HepG2 (cell line): ENCODE measurements at places on chromosomes 11 and 22. TPM values are rescaled to one million over a fixed set of nuclear protein-coding genes. Genes with fewer than 3 reads are reported as not detected.

DNA sequence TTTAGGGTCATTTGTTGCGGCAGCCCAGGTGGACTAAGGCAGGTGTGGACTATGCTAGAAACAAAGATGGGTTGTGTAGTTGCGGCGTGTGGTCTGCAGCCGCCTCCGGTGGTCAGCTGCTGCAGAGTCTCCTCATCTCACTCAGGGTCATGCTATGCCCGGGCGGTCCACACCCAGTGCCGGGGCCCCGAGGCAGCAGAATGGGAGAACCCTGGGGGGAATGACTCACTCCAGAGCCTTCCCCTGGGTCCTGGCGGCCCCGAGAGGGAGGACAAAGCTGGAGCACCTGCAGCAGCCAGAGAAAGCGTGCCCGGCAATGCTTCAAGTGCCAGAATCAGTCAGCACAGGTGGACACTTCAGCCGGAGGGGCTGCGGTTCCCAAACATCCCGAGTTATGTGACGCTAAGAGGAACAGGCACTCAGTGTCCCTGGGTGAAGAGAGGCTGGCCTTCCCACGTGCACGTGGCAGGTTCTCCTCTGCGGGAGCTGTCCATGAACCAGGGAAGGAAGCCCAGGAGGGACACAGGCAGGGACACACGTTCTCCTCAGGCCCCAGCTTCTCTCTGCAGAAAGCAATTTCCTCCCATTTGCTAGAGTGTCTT is 289.6 kb upstream of the B3GAT1 start:
- no peaks in the 10 kb centered on the region for H3K4me1 ChIP-seq
- no peak overlapping the region for H3K27ac ChIP-seq
- H3K27me3 ChIP-seq: 0 out of 3 replicates have a peak, but pooled peaks cover 8% of the 10 kb centered on the region
- DNase-seq: no peak
- H3K36me3 ChIP-seq: no peaks in the 10 kb centered on the region
- no peak overlapping the region for H3K4me3 ChIP-seq

DNA sequence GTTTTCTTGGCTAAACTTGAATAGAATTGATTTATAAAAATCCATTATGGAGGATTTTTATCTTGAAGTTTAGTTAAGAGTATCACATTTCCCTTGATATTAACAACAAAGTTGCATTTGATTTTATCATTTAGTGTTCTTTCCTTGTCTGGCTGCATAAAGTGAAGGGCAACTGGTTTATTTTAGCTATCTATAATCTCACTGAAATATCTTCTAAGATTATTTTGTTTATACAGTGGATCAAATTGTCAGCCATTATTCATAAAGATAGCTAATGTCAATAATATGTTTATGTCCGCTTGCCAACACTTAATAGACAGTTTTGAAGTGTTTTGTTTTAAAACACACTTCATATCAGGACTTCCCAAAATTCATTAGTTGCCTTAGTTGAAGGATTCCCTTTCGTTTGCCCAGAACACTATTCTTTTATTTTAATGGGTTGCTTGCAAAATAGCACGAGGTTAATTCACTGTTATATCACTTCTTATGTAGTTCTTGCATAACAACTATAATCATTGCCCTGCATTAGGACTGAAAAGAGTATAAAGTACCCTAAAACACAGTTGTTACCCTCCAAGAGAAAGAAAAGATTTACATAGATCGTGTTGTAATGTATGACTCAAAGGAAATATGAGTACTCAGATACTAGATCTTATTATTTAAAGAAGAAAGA is 73.0 kb downstream of the MSANTD4 start:
- H3K27ac ChIP-seq: no peak overlapping the region
- no peaks in the 10 kb centered on the region for H3K27me3 ChIP-seq
- no peaks in the 10 kb centered on the region for H3K4me1 ChIP-seq
- no peak for DNase-seq

DNA sequence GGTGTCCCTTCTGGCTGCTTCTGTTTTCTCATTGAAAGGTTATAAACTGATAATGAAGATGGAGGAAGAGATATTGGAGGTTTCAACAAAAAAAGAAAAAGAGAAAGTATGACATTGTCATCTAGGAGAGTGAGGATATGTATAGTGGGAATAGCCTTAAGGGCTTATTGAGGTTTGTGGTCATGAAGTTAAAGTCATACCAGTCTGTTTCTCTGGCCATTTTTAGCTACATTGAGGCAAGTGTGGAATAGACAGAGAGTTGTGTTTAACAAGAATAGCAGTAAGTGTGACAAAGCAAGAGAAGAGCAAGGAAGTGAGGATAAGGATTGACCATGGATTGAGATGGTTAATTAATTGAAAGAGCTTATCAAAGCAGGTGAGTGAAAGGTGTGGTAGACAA is 110.4 kb downstream of the ELP4 start:
- no peaks in the 10 kb centered on the region for H3K36me3 ChIP-seq
- DNase-seq: no peak
- H3K27me3 ChIP-seq: no peaks in the 10 kb centered on the region
- no peak overlapping the region for H3K4me3 ChIP-seq
- no peak overlapping the region for H3K27ac ChIP-seq
- H3K4me1 ChIP-seq: no peaks in the 10 kb centered on the region

GRCh38 chr11:128473636-128474035 is 113.7 kb downstream of the ETS1 start:
- H3K4me3 ChIP-seq: no peak overlapping the region
- no peak for DNase-seq
- H3K27ac ChIP-seq: no peak overlapping the region
- H3K36me3 ChIP-seq: no peaks in the 10 kb centered on the region
- H3K27me3 ChIP-seq: no peaks in the 10 kb centered on the region

LGALS12 gene
- total RNA-seq: not detected in 2 replicates

DNA sequence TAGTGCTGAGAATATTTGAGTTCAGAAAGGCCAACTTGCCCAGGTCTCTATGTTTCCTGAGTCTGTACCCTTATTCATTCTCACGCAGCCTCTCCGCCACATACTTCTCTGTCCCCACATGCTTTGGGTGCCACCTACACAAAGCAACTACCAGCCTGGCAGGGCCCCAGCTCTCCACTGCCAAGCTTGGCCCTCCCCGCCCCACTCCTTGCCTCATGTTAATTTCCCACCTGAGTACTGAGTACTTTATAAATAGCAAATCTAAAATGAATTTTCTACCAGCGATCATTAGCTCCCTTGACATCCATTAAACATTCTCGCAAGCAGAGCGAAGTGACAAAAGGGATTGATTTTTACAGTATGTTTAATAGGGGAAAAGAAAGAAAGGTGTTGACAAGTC is 20.8 kb downstream of the NTM start:
- no peaks in the 10 kb centered on the region for H3K36me3 ChIP-seq
- H3K27me3 ChIP-seq: peaks cover 17% of the 10 kb centered on the region; the same call in 1 of the 3 replicates
- H3K4me3 ChIP-seq: no peak overlapping the region
- no peaks in the 10 kb centered on the region for H3K4me1 ChIP-seq
- DNase-seq: no peak
- no peak overlapping the region for H3K27ac ChIP-seq

TTC38 gene
- total RNA-seq: 105 and 106 TPM in 2 replicates

PNPLA5 gene
- total RNA-seq: not detected in 2 replicates

LDLRAD3 gene
- 0.34 and 0.60 TPM in 2 replicates for total RNA-seq

DNA sequence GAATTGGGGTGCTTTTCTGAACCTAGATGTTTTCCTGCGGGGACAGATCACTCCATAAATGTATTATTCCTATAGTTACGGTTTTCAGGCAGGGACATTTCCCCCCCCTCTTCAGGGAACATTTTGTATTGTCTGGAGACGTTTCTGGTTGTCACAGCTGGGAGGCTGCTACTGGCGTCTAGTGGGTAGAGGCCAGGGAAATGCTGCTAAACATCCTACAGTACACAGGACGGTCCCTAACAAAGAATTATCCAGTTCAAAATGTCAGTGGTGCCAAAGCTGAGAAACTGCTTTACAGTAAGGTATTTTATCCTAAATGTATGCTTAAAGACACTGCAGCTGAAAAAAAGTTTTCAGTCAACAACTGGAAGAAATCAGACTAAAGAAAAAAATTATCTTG is 19.4 kb downstream of the PIWIL4 start:
- H3K4me1 ChIP-seq: no peaks in the 10 kb centered on the region
- no peak overlapping the region for H3K27ac ChIP-seq
- no peak overlapping the region for H3K4me3 ChIP-seq
- H3K36me3 ChIP-seq: no peaks in the 10 kb centered on the region
- no peak for DNase-seq
- no peaks in the 10 kb centered on the region; the same call in 1 of the 2 replicates for H3K27me3 ChIP-seq

DNA sequence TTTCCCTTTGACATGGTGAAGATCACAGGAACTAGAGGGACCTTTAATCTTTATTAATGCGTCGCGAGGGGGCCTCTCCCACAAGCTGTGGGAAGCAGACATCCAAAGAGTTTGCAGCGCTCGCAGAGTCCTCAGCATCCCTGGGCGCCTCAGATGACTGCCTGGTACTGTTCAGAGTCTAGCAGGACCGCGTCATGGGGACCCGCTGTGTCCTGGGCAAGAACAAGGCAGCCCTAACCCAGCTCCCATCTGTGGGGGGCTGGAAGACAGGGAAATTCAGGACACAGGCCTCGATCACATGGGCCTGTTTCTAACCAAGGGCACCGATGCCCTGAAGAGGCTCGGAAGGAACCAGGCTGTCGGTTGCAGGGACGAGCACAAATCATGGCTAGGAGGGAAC is 40.0 kb downstream of the CACNG2 start:
- H3K4me3 ChIP-seq: no peak overlapping the region
- DNase-seq: no peak
- no peaks in the 10 kb centered on the region; the same call in 1 of the 2 replicates for H3K27me3 ChIP-seq
- peaks cover 30% of the 10 kb centered on the region for H3K4me1 ChIP-seq

IFITM10 gene
- 0.09 TPM in 1 of 2 replicates, not detected in the other for total RNA-seq

- peaks cover 18% of the 10 kb centered on the region for H3K4me1 ChIP-seq
- H3K27me3 ChIP-seq: no peaks in the 10 kb centered on the region
- no peak overlapping the region for H3K4me3 ChIP-seq
- DNase-seq: no peak
- H3K27ac ChIP-seq: no peak overlapping the region
- no peaks in the 10 kb centered on the region for H3K36me3 ChIP-seq
These were observed 141.3 kb downstream of the NAV2 start for GRCh38 chr11:19853920-19854319.

DNA sequence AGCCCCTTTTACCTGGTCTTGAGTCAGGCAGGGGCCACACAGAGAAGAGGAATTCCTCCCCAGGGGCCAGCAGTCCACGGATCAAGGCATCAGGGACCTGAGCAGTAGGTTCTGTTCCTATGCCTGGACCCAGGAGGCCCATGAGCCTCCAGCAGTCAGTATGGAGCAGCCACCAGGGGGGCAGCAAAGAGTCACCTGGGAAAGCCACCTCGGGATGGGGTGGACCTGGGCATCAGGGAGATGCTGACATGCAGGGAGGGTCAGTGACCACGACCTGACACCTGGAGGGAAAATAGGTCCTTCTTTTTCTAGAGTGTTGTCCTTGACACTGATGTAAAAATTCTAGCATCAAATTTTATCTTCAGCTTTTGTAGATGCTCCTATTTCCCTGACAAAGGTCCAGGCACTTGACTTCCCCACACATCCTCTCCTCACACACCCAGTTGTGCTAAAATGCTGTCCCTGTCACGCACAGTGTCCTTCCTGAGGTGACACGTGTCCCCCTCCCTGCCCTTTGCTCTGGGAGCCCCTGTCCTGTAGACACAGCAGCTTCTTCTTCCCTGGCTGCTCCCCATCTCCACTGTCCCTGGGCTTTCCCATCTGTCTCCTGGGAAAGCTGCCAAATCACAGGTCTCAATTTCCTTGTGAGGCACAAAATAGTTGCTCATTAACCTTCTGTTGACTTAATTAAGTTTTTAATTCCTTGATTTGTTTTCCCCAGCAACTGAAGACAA is 70.0 kb upstream of the IGLL5 start:
- no peak overlapping the region for H3K4me3 ChIP-seq
- no peak overlapping the region for H3K27ac ChIP-seq
- DNase-seq: no peak
- peaks cover 38% of the 10 kb centered on the region; the same call in 2 of the 3 replicates for H3K27me3 ChIP-seq
- H3K4me1 ChIP-seq: no peaks in the 10 kb centered on the region

GRCh38 chr22:48173061-48173772 is 1410.8 kb downstream of the TBC1D22A start:
- no peaks in the 10 kb centered on the region for H3K36me3 ChIP-seq
- DNase-seq: no peak
- no peak overlapping the region for H3K4me3 ChIP-seq
- H3K27me3 ChIP-seq: peaks cover under 1% of the 10 kb centered on the region; the same call in 1 of the 2 replicates
- H3K27ac ChIP-seq: no peak overlapping the region

GRCh38 chr11:30698425-30698824 is 112.3 kb upstream of the MPPED2 start:
- H3K4me3 ChIP-seq: no peak overlapping the region
- H3K36me3 ChIP-seq: no peaks in the 10 kb centered on the region
- no peaks in the 10 kb centered on the region for H3K27me3 ChIP-seq
- no peak overlapping the region for H3K27ac ChIP-seq
- no peak for DNase-seq

DNA sequence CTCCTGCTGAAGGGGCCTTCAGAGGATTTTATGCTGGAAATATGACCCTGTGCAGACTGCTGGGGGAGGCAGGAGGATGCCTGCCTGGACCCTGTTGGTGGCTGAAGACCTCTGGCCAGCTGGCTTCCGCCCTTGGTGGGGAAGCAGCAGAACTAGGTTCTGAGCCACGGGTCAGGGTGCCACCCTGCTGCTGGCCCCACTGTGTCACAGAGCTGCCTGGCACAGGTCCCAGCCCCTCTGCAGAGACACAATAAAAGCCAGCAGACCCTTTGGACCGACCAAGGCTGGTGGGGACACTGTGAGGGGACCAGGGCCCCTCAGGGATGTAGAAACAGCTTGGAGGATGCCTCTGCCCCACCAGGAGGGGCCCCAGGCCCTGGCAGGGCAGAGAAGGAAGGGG is 6.9 kb upstream of the SREBF2 start:
- H3K4me1 ChIP-seq: peaks cover 10% of the 10 kb centered on the region; the same call in 1 of the 2 replicates
- no peaks in the 10 kb centered on the region for H3K27me3 ChIP-seq
- no peak for DNase-seq
- 0 out of 2 replicates have a peak, but pooled peaks cover 1% of the 10 kb centered on the region for H3K36me3 ChIP-seq
- no peak overlapping the region for H3K4me3 ChIP-seq

KCNE3 gene
- 0.33 and 0.41 TPM in 2 replicates for total RNA-seq

DNA sequence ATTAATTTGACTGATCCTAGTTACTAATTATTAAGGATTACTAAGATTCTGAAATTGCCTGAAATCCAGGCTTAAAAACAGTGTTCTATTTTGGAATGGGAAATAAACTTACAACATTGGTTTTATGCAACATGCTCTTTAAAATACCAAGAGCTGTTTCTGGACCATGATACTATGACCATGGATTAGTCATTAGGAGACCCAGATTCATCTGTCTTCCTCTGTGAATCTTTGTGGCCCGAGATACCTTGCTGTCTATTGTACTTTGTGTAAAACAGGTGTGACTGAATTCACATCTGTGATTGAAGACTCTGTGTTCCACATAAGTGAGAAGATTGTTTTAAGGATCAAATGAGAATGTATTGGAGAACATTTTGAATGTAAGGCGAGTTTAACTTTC is 98.8 kb downstream of the HSD17B12 start:
- H3K4me1 ChIP-seq: no peaks in the 10 kb centered on the region
- H3K27ac ChIP-seq: no peak overlapping the region
- H3K27me3 ChIP-seq: no peaks in the 10 kb centered on the region
- peaks cover 11% of the 10 kb centered on the region; the same call in 2 of the 3 replicates for H3K36me3 ChIP-seq
- no peak overlapping the region for H3K4me3 ChIP-seq
- no peak for DNase-seq
